ENCODE measurements at places on chromosomes 1 and 21. TPM values are rescaled to one million over a fixed set of nuclear protein-coding genes. Genes with fewer than 3 reads are reported as not detected.

DNA sequence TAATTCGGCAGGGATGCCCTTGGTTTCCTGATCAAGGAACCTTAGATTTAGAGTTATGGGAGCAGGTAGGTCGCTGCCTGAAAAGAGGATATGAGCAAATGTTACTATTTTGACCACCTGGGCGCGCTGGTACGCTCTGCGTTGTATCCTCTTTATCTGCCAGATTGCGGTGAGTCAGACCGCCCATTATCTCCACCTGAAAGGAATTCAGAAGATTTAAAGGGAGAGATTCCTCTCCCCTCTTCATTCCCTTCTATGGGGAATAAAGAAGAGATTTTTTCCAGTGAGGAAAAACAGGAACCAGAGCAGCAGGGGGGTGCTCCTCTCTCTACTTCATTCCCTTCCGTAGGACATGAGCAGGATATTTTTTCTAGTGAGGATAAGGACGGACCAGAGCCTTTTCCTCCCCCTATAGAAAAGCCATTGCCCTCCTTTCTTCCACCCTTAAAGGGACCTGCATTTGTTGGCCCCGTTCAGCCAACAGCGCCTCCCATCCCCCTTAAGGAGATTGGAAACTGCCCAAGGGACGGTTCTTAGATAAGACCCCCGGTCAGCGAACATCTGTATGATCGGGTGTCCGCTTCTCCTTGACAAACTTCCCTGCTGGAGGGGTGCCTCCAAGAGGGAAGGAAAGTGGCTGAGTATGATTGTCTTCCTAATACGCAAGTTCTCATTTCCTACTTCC lies 34.1 kb downstream of the CLCA1 start:
- DNase-seq, result no peak

DNA sequence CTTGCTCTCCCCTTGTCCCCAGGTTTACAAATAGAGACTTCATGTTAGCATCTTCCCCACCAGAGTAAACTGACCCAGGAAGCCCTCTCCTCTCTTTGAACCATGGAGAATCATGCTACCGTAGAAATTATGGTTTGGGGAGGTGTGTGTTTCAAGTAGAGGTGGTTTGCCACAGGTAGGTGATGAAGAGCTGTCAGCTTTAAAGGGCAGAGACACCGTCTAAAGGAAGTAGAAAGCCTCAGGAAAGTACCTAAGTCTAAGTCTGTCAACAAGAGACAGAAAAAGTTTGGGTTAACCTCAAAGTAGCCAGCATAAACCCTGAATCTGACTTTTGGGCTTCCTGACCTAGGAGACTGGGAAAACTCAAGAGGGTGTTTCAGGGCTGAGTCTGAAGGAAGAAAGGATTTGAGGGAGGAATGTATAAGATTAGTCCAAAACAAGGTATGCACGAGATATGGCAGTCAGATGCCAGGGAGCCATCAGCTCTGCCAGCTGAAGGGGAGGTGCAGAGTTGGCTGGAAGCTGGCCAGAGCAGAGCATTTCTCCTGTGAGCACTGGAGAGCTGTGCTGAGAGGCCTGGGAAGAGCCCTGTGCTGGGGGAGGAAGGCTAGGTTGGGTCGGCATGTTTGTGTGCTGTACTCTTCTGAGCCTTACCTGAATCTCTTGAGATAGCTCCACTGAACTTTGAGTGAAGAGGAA lies 14.3 kb downstream of the ADAMTSL4 start:
- DNase-seq, result no peak

- peak; percentile 17 for DNase-seq
These were observed 1198.9 kb downstream of the PLA2G4A start for GRCh38 chr1:188027613-188028012.

- DNase-seq, result no peak
These were observed 41.4 kb upstream of the TENT5C start for GRCh38 chr1:117564227-117565075.

GRCh38 chr1:50193002-50193401 lies 84.3 kb downstream of the ELAVL4 start:
- DNase-seq, result no peak

- DNase-seq, result no peak
These were observed 9.7 kb downstream of the CD244 start for GRCh38 chr1:160853014-160853413.

- DNase-seq, result no peak
These were observed 89.7 kb upstream of the BCL9 start for GRCh38 chr1:147451628-147452027.

- no peak for DNase-seq
These were observed 428.6 kb downstream of the PTPRC start for GRCh38 chr1:199067483-199067882.

GRCh38 chr1:86114816-86115400 lies 41.7 kb downstream of the COL24A1 start:
- DNase-seq, result no peak

- no peak for DNase-seq
These were observed 9.6 kb upstream of the POFUT2 start for GRCh38 chr21:45297329-45297728.

DNA sequence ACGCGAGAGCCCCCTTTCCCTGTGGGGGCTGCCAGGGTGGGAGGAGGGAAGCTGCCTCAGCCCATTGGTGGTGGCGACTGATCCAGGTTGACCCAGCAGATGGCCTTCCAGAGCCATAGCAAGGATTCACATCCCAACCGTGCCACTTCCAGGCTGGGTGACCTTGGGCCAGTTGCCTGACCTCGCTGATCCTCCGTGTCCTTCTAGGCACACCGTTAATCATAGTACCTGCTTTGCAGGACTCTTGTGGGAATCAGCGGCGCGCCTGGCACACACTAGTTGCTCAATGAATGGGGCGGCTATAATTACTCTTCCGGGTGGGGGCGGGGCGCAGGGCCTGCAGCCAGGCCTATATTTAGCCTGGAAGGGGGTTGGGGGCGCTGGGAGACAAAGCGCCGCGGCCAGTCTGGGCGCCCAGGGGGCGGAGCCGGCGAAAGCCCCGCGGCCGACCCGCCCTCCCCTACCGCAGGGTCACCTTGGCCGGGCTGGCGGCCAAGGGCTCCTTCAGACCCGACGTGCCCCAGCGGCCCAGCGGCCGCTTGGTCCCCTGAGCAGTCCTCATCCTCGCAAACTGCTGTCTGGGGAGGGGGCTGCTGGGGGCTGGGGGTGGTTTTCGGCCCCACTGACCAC lies 5.1 kb downstream of the HSPB7 start:
- DNase-seq, result peak; percentile 58

DNA sequence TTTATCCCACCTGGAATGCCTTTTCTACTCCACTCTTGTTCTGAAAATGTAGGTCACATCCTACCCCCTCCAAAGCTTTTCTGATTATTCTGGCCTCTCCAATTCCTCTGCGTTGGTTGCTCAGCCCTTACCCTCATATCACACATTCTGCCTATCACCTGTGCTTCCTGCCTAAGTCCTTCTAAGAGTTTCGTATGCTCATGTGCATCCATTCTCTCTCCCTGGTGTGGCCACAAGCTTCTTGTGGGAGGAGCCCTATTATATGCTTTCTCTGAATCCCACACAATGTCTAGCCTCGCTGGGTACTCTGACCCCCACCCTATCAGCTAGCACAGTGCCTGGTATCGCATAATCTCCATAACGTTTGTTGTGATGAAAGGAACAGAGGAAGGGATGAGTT lies 54.2 kb downstream of the CD58 start:
- no peak for DNase-seq

DNA sequence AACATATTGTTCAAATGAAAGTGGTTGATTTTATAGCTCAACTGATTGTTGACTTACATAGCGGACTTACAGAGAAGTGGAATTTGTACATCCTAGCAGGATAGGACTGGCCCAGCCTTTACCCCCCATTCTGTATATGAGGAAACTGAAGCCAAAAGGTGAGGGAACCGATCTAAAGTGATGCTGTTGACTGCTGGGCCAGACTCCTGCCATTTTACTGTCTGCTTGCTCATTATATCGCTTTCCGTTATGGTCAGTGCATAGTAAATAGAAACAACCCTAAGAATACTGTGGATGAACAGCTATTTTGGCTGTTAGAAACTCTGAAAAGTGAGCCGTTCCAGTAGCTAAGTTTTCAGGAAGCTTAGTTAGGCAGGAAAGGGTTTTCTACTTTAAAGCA lies 31.9 kb downstream of the PRDM2 start:
- no peak for DNase-seq

DNA sequence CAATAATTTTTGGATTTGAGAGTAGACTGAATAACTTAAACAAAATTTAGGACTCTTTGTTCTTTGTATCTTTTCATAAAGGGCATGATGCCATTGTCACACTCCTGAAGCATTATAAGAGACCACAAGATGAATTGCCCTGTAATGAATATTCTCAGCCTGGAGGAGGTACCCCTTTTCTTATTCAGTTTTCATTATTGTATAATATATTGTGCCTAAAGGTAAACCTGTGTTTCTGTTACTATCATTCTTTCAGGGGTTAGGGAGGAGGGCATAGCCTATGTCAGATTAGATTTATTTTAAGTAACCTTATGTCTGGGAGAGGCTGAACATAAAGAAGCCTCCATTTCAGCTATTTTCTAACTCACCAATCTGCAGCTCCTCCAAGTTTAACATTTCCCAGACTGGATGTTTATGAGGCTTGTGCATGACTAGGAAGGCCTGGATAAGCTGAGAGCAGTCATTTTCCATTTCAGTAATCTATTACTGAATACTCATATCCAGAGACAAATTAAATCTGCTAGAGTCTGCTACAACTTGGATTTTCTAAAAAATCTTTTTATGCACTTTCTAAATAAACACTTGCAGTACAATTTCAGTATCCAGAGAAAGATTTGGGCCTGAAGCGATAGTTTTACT lies 132.1 kb downstream of the TNNI3K start:
- DNase-seq, result no peak

GRCh38 chr21:44253832-44254710 lies 7.6 kb downstream of the DNMT3L start:
- DNase-seq, result no peak

The NECTIN4 gene
- not detected for total RNA-seq

The MMP23B gene
- 0.55 TPM for total RNA-seq

The NHLH1 gene
- 0.55 TPM for total RNA-seq
